ENCODE measurements at places on chromosomes 1 and 21.
A peak's percentile ranks its signal among the peaks of the same experiment; 100 is the strongest.

GRCh38 chr1:201125019-201125418 lies 2.0 kb downstream of the ASCL5 start:
- no peak for DNase-seq
- peaks cover 2% of the 10 kb centered on the region for H3K4me1 ChIP-seq
- no peak overlapping the region for H3K4me3 ChIP-seq
- no peaks in the 10 kb centered on the region for H3K36me3 ChIP-seq

- no peaks in the 10 kb centered on the region for H3K4me1 ChIP-seq
- peaks cover 25% of the 10 kb centered on the region for H3K27me3 ChIP-seq
- no peak overlapping the region for H3K4me3 ChIP-seq
- DNase-seq: no peak
These were observed 14.9 kb upstream of the IER5 start for GRCh38 chr1:181073638-181074037.

- H3K4me3 ChIP-seq: no peak overlapping the region
- DNase-seq: no peak
- H3K27me3 ChIP-seq: peaks cover 21% of the 10 kb centered on the region
- H3K4me1 ChIP-seq: peaks cover 22% of the 10 kb centered on the region
- H3K36me3 ChIP-seq: no peaks in the 10 kb centered on the region
These were observed 47.4 kb downstream of the OLIG1 start for GRCh38 chr21:33117101-33117888.

DNA sequence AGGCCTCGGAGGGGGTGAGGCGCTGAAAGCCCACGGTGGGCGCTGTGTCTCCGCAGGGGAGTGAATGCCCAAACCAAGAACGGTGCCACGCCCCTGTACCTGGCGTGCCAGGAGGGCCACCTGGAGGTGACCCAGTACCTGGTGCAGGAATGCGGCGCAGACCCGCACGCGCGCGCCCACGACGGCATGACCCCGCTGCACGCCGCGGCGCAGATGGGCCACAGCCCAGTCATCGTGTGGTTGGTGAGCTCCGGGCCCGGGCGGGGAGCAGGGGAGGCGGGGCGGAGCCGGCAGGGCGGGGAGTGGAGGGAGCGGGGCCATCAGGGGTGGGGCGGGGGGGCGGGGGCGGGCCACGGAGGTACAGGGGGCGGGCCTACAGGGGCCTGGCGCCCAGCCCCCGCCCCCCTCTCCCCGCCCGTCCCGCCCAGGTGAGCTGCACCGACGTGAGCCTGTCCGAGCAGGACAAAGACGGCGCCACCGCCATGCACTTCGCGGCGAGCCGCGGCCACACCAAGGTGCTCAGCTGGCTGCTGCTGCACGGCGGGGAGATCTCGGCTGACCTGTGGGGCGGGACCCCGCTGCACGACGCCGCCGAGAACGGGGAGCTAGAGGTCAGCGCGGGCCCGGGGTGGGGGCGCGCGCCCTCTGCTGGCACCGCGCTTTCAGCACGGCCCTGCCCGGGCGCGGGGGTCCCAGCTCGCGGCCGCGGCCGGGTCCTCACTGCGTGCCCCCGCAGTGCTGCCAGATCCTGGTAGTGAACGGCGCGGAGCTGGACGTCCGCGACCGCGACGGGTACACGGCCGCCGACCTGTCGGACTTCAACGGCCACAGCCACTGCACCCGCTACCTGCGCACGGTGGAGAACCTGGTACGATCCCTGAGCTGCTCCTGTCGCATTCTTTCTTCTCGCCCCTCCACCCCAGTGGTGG lies 15.9 kb downstream of the ESPN start:
- DNase-seq: peak; percentile 76
- H3K27ac ChIP-seq: no peak overlapping the region
- no peaks in the 10 kb centered on the region for H3K36me3 ChIP-seq
- H3K4me3 ChIP-seq: no peak overlapping the region
- peaks cover 7% of the 10 kb centered on the region for H3K4me1 ChIP-seq

DNA sequence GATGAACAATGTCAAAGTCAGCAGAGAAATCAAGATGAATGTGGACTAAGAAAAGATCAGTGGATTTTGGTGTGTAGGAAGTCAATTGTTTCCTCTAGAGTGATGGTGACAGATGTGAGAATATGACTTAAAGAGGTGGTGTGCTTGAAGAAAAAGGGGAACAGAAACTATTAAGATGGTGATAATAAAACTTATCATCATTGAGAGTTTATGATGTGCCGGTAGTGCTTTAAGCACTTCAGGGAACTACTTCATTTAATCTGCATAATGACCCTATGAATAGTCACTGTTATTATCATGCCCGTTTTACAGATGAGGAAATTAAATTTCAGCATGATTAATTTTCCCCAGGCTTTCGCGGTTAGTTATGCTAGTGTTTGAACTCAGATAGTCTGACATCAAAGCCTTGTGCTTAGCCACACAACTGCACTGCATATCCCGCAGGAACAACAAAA lies 246.9 kb upstream of the LRRC7 start:
- no peaks in the 10 kb centered on the region for H3K4me1 ChIP-seq
- no peak overlapping the region for H3K27ac ChIP-seq
- H3K27me3 ChIP-seq: no peaks in the 10 kb centered on the region
- no peak overlapping the region for H3K4me3 ChIP-seq
- no peaks in the 10 kb centered on the region for H3K36me3 ChIP-seq

GRCh38 chr21:38439957-38440356 lies 58.3 kb downstream of the ERG start:
- H3K27ac ChIP-seq: no peak overlapping the region
- H3K36me3 ChIP-seq: no peaks in the 10 kb centered on the region
- H3K27me3 ChIP-seq: no peaks in the 10 kb centered on the region
- no peak overlapping the region for H3K4me3 ChIP-seq
- H3K4me1 ChIP-seq: no peaks in the 10 kb centered on the region
- no peak for DNase-seq

GRCh38 chr21:27426196-27426595 lies 459.3 kb upstream of the ADAMTS5 start:
- H3K27me3 ChIP-seq: no peaks in the 10 kb centered on the region
- H3K4me3 ChIP-seq: no peak overlapping the region
- no peaks in the 10 kb centered on the region for H3K36me3 ChIP-seq
- H3K4me1 ChIP-seq: no peaks in the 10 kb centered on the region

DNA sequence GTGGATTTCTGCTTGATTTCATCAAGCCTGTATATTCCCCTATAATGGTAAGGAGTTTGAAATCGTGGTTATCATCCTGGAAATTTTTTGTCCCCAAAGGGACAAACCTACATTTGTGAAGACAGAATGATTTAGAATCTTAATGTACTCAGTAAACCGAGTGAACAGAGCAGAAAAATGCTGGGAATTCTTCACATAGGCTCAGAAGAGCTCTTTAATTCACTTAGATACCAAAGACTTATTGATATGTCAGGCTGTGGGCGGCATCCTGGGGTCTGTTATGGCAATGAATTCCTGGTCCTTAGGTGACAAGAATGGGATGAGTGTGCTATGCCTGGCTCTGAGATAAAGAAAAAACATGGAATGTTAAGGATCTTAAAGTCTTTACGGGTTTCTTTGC lies 74.9 kb downstream of the ROR1 start:
- no peaks in the 10 kb centered on the region for H3K36me3 ChIP-seq
- DNase-seq: no peak
- H3K4me1 ChIP-seq: no peaks in the 10 kb centered on the region
- peaks cover 4% of the 10 kb centered on the region for H3K27me3 ChIP-seq

GRCh38 chr1:61921435-61921834 lies 179.2 kb downstream of the PATJ start:
- H3K27me3 ChIP-seq: no peaks in the 10 kb centered on the region
- no peak overlapping the region for H3K27ac ChIP-seq
- no peaks in the 10 kb centered on the region for H3K4me1 ChIP-seq
- DNase-seq: no peak
- no peak overlapping the region for H3K4me3 ChIP-seq

GRCh38 chr1:5220821-5221220 lies 566.4 kb downstream of the AJAP1 start:
- H3K4me3 ChIP-seq: no peak overlapping the region
- no peak overlapping the region for H3K27ac ChIP-seq
- no peaks in the 10 kb centered on the region for H3K4me1 ChIP-seq

DNA sequence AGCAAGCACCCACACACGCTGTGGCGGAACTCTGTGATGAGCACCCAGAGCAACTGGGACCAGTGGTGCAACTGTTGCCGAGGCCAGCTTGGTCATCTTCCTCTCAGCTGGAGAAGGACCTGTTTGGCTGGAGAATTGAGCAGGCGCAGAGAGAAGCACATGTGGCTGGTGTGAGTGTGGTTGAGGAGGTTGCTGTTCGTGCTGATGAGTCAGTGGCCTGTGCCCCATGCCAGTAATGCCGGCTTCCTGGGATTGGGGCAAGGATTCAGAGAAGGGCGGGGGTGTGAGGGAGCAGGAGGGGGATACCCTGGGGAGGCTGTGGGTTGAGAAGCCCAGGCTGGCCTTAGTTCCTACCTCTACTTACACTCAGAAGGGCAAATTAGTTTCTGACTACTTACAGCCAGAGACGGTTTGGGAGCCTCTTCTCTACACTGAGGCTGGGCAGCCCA lies 57.5 kb upstream of the EPS8L3 start:
- DNase-seq: no peak
- H3K27ac ChIP-seq: peak overlapping the region; percentile 47
- H3K4me3 ChIP-seq: no peak overlapping the region
- H3K36me3 ChIP-seq: no peaks in the 10 kb centered on the region
- no peaks in the 10 kb centered on the region for H3K27me3 ChIP-seq
- peaks cover 43% of the 10 kb centered on the region for H3K4me1 ChIP-seq

DNA sequence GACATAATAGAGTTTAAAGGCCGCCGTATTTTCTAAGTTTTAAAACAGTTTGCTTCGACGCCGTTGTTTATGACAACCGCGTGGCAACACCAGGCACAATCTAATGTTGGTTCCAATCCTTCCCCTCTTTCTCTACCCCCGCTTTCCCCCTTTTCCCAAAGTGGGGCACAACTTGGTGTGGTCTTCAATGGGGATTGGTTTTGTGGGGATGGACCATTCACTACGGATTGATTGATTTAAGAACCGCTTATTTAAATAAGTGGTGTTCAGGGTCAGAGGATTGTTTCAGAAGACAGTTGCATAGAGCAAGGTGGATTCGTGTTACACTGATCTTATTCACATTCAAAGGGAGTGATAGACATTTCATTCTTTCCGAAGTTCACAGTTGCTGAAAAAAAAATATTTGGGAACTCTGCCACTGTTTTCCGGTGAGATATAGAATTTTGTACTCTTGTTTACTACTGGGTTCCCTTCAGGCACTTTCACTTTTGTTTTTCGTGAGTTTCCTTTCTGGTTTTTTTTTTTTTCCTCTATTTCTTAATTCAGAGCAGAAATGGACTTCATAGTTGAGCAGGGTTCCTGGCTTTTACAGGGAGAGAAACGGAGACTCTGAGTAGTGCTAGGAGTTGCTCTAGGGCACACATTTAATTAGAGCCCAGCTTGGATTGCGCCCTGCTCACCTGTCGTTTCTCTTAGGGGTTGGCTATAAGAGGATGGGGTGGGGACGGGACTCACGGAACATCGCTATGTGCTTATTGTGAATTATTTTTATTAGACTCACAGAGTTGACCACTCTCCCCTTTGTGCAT lies 79.6 kb upstream of the AK4 start:
- H3K27me3 ChIP-seq: no peaks in the 10 kb centered on the region
- H3K27ac ChIP-seq: peak overlapping the region; percentile 95
- no peaks in the 10 kb centered on the region for H3K36me3 ChIP-seq
- DNase-seq: peak; percentile 20

GRCh38 chr1:185790194-185790735 lies 56.1 kb downstream of the HMCN1 start:
- H3K4me3 ChIP-seq: no peak overlapping the region
- no peak for DNase-seq
- H3K36me3 ChIP-seq: no peaks in the 10 kb centered on the region
- H3K27ac ChIP-seq: no peak overlapping the region

DNA sequence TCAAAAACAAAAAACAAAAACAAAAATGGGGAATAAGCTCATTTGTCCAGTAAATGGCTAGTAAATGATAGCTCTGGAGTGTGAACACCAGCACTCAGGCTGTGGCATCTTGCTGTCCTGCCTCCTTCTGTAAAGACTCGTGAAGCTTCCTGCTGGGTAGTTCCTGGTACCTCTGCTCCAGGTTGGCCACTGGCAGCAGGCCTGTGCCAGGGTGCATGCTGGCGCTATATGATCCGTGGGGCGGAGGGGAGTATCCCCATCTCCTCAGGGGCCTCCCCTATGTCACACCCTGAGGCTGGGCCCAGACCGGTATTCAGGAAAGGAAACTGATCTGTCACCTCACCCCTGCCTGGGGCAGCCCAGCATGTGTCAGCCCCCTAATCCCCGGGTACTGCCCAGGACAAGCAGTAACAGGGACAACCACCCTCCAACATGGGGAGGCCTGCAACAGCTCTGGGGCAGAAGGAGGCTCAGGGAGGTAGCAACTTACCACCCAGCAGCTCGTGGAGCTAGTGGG lies 14.1 kb downstream of the ALPL start:
- no peaks in the 10 kb centered on the region for H3K4me1 ChIP-seq
- H3K27me3 ChIP-seq: peaks cover 3% of the 10 kb centered on the region
- no peak overlapping the region for H3K4me3 ChIP-seq
- H3K27ac ChIP-seq: no peak overlapping the region
- no peak for DNase-seq

DNA sequence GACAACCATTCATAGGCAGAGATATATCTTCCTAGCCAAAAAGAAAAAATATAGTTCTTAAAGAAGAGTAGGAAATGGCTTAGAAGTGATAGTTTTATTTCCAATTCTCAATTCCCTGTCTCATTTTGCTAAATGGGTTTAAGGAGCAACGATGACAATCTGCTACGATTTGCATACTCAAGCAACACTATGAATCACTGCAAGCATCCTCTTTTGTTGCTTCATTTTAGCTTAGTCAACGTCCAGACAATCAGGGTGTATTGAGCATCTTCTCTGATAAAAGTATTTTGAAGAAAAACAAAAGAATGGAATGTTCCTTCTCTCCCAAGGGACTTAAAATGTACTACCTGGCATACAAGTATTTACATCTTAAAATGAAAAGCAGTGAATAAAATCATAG lies 80.6 kb downstream of the RGS7 start:
- H3K27ac ChIP-seq: no peak overlapping the region
- no peak overlapping the region for H3K4me3 ChIP-seq
- H3K4me1 ChIP-seq: no peaks in the 10 kb centered on the region
- H3K36me3 ChIP-seq: no peaks in the 10 kb centered on the region
- no peak for DNase-seq

DNA sequence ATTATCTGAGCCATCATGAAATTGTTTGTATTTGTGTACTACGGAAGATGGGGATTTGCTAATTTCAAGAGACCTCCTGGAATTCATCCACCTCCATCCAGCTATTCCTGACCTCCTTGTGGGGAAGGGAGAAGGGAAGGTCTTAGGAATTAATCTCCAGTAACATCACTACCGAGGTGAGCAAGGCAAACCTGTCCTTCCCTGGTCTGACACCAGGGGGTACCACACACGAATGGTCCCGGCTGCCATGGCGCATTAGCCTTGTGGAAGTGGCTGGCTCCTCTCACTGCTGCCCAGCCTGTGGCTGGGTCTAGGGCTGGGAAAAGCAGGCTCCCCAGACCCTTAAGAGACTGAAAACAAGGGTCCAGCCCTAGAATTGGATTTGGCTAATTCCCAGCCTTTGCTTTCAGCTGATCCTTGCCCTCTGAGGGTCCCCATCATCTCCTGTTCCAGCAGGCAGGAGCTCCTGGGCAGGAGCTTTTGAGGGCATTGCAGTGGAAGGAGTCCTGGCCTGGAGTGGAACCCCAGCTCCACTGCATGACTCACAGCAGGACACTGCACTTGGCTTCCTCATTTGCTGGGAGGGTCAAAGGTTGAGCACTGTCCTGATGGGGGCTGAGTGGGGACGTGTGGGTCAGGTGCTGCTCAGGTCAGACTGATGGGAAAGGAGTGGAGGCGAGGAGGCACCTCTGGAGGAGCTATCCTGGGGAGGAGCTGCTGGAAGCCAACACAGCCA lies 34.8 kb downstream of the RIMS3 start:
- no peak overlapping the region for H3K4me3 ChIP-seq
- peak; percentile 2 for DNase-seq
- peaks cover 38% of the 10 kb centered on the region for H3K4me1 ChIP-seq

All from activated CD4-positive, alpha-beta T cell treated with anti-CD3 and anti-CD28 coated beads, Interleukin-2, amount 10 ng/mL, durations not matched to agents 7 days and 5 days (primary cell).